ENCODE measurements at places on chromosomes 3 and 15. TPM values are rescaled to one million over a fixed set of nuclear protein-coding genes. Genes with fewer than 3 reads are reported as not detected.

Gene SFMBT1
- 4.8 TPM for total RNA-seq

DNA sequence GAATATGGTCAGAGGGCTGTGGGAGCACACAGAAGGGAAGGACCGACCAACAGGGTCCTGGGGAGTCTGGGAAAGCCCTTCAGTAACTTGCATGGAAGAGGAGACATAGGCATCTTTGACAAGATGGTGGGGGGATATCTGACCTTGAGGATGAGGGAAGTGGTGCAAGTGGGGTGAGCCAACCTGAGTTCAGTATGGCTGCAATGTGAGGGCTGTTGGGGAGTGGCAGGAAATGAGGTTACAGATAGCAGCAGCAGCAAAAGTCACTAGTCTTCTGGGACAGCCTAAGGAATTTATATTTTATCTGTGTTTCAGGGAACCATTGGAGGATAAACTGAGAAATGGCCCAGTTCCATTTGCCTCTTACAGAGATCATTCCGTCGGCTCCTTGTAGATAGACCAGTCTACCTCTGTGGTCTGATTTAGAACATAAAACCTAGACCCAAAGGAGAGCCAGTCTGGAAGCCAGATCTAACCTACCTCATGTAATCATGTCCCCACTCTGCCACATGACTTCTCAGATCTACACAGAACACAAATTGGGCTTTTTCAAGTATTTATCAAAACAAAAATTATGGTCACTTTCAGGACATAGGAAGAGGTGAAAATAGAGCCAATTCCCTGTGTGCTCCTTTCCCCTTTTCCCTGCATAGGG, 75.6 kb downstream of the ST6GAL1 start:
- DNase-seq, result no peak

GRCh38 chr3:16173283-16174025, 1.0 kb upstream of the GALNT15 start:
- no peak for DNase-seq

- DNase-seq, result peak; percentile 70
Observed at GRCh38 chr15:73956743-73957135, 30.5 kb downstream of the LOXL1 start.

Gene CCR8
- total RNA-seq, result not detected

Gene TMEM44
- total RNA-seq, result 11.7 TPM

GRCh38 chr15:91065505-91065904, 34.6 kb upstream of the SV2B start:
- no peak for DNase-seq

DNA sequence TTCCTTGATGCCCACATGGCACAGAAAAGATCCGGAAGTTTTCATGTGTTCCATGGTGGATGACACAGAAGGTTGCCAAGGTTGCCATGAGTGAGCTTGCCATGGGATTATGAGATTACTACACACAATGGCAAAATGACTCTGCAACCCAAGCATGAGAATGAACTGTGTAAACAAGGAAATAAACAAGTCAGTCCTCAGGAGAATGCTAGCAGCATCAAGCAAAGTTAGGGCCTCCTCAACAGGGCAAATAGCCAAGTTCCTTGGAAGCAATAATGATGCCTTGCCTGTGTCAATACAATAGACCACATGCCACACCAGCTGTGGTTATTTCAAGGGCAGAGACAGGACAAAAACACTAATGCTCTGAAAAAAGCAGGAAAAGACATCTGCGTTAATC, 41.8 kb downstream of the AQR start:
- no peak for DNase-seq

Data from fibroblast of villous mesenchyme (primary cell).